Endothelial cell of umbilical vein (primary cell): ENCODE measurements at places on chromosomes 11 and 22. TPM values are rescaled to one million over a fixed set of nuclear protein-coding genes. Genes with fewer than 3 reads are reported as not detected.

DNA sequence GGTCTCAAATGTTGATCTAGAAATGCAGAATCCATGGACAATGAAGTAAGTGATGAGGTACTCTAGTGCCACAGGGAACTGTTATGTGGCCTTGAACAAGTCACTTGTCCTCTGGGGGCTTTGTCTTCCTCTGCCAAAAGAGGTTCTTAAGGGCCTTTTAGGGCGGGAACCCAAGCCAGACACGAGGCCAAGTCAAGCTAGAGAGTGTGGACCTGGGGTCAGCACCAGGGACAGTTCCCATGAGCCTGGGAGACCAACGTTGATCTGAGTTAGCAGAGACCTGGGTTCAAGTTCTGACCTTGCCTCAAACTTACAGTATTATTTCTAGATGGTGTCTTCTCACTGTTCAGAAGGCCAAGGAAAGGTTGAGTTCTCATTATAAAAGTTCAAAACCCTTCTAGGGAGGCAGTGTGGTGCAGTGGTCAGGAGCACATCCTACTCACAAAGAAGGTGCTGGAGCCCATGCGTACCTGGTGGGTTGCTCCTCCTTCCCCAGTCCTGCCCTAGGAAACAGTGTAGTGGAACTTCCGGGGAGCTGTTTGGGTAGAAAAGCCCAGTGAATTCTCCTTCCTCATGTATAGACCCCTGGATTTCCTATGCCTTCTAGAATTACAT is 121.5 kb downstream of the CHST1 start:
- peak; percentile 4 for DNase-seq

GRCh38 chr22:17476838-17477237 is 86.5 kb upstream of the SLC25A18 start:
- no peak for DNase-seq

DNA sequence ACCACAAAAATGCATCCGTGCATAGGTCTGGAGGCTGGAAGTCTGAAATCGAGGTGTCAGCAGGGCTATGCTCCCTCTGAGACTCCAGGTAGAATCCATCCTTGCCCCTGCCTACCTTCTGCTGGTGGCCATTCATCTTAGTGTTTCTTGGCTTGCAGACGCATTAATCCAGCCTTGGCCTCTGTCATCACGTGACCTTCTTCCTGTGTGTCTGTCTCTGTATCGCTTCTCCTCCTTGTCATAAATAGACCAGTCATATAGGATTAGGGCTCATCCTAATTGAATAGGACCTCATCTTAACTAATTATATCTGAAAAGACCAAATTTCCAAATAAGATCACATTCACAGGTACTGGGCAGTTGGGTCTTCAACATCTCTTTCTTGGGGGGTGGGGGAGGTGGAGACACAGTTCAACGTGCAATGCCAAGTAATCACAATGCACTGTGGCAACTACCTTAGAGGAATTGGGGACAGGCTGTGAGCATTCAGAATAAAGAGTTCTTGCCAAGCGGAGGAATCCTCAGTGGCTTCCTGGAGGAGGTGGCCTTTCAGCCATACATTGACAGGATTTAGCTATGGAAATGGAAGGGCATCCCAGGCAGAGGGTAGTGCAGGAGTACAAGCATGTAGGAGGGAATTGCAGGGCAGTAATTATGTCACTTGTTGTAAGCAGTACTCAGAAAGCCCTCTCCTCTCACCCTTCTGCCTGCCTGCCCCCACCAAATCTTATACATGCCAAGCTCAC is 96.2 kb upstream of the SYT13 start:
- DNase-seq = no peak

The SLC22A12 gene
- total RNA-seq = not detected in 2 replicates

- no peak for DNase-seq
Measured at GRCh38 chr11:118051611-118052461, 25.0 kb upstream of the TMPRSS4 start.

DNA sequence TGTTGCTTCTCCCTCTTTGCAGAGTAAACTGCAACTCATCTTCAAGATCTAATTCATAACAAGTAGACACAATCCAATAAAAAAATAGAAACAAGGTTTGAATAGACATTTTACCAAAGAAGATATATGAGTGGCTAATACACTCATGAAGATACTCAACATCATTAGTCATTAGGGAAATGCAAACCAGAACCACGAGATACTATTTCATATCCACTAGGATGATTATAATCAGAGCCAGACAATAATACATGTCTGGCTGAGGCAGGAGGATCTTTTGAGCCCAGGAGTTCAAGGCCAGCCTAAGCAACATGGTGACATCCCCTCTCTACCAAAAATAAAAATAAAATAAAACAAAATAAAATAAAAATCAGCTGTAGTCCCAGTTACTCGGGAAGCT is 85.0 kb downstream of the ATG16L2 start:
- DNase-seq = no peak

DNA sequence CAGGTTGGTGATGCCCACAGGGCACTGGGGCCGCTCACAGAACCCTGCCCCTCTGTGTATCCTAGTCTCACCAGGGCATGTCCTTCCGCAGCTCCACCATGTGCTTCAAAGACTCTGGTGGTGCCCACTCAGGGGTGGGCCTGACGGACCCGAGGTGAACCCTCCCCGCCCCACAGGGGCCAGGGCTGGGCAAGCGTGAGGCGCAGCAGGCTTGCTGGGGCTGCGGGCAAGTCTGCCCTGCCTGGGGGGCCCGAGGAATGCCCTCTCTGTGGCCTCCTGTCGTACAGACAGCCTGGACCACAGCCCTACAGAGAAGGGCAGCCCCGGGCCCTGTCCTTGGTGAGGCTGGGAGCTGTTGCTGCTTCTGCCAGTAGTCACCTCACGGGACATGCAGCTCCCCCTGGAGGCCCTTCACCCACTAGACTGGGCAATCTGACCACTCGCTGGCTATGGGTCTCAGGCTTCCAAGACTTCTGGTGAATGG is 40.2 kb downstream of the TBX1 start:
- DNase-seq = peak; percentile 29

- DNase-seq = no peak
Measured at GRCh38 chr11:92591521-92591920, 366.9 kb downstream of the FAT3 start.

The EP300 gene
- 63.0 and 66.7 TPM in 2 replicates for total RNA-seq

The MRTFA gene
- total RNA-seq = 44.1 and 48.6 TPM in 2 replicates

The BIRC3 gene
- total RNA-seq = 0.60 and 1.4 TPM in 2 replicates

DNA sequence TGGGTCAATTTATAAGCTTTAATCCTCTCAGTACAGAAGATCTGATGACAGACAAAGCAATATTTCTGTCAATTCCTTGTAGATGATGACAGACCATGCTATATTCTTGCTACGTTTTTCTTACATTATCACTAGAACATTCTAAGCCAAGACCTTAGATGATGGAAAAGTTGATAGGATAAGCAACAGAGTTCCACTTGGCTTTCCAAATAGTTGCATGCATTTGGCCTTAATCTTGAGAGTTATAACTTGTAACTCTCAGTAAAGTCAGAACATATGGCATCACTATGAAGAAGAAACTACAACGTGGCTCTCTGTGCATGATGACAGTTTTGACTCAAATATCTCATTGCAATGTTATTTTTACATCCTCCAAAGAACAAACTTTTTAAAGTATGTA is 544.3 kb upstream of the LRRC4C start:
- no peak for DNase-seq

GRCh38 chr11:29641201-29641600 is 375.6 kb downstream of the KCNA4 start:
- DNase-seq = peak; percentile 18

DNA sequence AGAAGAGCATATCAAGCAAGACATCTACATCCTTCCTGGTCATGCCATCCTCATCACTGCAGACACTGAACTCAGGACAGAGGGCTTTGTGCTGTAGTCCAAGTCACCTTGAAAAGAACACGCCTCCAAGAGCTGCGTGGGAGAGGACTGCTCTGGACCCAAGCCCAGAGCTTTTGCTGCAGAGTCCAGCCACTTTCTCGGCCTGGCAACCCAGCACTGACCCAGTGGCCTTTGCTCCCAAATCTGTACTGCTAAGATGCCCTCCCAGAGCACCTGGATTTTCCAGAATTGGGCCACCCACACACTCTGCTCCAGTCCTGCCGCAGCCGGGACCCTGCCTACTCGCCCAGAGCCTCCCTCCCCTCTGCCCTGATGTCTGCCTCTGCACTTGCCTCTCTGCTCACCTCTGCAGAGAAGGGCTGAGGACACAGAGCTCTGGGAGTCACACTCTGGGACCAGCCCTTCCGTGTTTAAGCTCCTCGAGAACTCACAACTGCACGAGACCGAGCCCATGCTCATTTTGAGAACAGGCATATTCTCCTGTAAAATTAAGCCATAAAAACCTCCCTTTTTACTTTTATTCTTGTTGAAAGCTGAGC is 83.8 kb upstream of the CSNK2A3 start:
- no peak for DNase-seq

DNA sequence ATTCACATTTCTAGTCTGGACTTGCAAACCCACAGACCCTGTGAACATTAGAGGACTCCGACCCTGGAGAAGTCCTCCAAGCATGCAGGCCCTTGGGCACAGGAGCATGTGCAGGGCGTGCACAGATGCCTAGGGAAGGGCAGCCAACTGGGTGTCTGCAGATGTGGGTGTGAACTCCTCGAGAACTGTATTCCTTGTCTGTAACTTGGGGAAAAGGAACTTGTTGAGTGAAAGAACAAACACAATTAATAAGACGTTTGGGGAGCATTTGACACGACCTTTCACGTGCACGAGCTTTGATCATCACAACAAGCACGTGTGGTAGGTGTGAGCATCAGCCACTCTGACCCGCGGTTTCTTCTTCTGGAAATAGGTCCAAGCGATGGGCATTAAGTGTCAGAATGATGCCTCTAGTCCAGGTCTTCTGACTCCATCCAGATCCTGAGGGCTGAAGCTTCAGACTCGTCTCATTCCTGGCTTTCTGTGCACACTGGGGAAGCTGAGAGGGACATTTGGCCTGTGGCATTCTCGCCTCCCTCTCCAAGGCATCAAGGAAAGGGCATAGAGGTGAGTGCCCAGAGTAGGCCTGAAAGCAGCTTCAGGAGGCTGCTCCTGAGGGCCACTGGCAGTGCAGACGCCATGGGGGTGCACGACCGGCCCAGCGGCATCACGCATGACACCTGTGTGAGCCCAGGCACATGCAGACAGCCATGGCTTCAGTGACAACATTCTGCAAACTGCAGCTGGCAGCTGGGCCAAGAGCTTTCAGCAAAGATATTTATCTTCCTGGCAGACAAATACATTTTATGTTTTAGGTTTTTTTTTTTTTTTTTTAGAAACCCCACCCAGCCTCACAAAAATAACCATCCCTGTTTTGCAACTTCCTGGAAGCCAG is 32.5 kb downstream of the ALX4 start:
- no peak for DNase-seq

DNA sequence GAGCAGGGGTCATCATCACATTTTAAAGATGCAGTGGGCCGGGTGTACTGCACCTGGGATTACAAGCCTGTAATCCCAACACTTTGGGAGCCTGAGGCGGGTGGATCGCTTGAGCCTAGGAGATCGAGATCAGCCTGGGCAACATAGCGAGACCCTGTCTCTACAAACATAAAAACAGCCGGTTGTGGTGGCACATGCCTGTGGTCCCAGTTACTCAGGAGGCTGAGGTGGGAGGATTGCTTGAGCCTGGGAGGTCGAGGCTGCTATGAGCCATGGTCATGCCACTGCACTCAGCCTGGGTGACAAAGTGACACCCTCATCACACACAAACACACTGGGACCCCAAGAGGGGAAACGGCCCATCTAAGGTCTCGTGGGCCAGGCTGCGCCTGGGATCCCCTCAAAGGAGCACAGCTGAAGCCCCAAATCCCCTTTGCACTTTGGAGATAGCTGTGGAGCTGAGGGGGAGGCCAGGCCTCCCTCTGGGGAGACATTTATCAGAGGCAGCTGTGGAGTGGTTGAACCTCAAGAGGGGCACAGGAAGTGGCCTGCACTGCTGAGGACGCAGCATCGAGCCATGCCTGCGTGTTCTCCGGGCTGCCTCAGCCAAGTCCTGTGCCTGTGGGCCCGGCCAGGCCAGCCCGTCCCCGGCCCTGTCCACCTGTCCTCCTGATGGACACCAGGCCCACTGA is 27.5 kb downstream of the OSBPL5 start:
- DNase-seq = no peak

The NLRP10 gene
- not detected in 2 replicates for total RNA-seq

The RBMXL2 gene
- 0.51 TPM in 1 of 2 replicates, not detected in the other for total RNA-seq

The POGLUT3 gene
- total RNA-seq = 43.9 and 46.4 TPM in 2 replicates

GRCh38 chr11:66291706-66292542 is at the start of gene TMEM151A:
TMEM151A (plus strand) TSS chr11:66291894; CDS start chr11:66292014, 120 bp downstream.
- no peak for DNase-seq

- no peak for DNase-seq
Measured at GRCh38 chr22:28978158-28978557, 83.5 kb downstream of the C22orf31 start.

The SYCE3 gene
- not detected in 2 replicates for total RNA-seq

DNA sequence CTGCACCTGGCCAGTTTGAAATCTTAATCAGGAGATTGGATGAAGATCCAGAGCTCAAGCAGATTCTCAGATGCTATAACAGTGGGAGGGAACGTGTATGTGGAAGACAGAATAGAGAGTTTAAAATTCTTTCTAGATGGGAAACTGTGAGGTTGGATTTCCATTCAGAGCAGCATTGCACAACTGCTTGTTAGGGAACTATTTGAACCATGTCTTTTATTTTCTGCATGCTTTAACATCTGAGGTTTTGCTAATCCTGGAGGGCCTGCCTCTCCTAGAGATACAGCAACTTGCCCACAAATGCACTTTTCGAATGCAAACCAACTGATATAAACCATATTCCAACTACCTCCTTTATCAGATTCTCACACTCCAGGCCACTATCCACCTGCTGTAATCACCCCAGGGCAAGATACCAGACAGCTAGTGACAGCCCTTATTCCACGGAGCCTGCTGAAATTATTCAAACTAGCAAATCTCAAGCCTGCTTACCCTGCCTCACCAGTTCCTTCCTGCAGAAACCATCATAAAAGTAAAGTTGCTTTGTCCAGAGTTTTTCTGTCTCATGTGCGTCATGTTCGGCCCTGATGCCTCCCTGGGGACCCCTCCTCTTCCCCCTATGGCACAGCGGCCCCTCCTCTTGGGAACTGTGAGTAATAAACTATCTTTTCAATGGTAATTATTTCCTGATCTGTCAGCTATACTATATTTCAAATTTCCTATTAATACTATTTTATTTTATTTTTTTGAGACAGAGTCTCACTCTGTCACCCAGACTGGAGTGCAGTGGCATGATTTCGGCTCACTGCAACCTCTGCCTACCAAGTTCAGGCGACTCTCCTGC is 18.4 kb upstream of the SEC14L4 start:
- no peak for DNase-seq

The MUC5AC gene
- not detected in 2 replicates for total RNA-seq

- DNase-seq = no peak
Measured at GRCh38 chr11:14566331-14567063, 46.3 kb upstream of the PSMA1 start.

The RTN4R gene
- 1.2 and 1.3 TPM in 2 replicates for total RNA-seq

- DNase-seq = peak; percentile 32
Measured at GRCh38 chr11:131668500-131669400, 298.3 kb downstream of the NTM start.

GRCh38 chr22:48845356-48845936 is 982.2 kb downstream of the BRD1 start:
- no peak for DNase-seq

The ISX gene
- total RNA-seq = not detected in 2 replicates

GRCh38 chr11:76025068-76025467 is 181.2 kb downstream of the WNT11 start:
- peak; percentile 24 for DNase-seq
